Stimulated activated CD8-positive, alpha-beta memory T cell treated with anti-CD3 and anti-CD28 coated beads, Interleukin-7, amount 100 ng/mL, for 1 hour (primary cell): ENCODE measurements at places on chromosomes 3 and 15.

GRCh38 chr3:169146179-169146665 lies 517.3 kb downstream of the MECOM start:
- DNase-seq = no peak

DNA sequence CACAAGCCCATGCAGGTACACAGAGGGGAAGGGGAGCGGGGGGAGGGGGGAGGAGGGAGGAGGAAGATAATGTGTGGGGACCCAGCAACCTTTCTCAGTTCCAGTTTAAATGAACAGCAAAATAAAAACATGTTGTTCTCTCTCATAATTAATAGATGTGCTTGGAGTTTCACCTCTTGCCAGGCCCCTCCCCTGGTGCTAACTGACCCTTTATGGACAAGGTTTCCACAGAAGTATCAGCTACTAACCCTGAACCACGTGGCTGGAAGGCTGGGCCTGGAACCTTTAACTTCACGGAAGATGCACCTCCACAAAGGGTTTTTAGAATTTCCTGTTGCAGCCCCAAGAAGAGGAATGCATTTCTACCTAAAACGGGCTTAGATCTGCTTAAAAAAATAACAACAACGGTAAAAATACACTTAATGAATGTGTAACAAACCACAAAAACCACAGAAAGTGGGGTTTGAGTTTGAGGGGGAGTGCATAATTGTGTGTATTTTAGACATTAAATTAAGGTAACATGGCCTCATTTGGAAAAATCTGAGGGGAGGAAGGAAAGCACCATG lies 14.8 kb upstream of the SMAD3 start:
- no peak for DNase-seq

DNA sequence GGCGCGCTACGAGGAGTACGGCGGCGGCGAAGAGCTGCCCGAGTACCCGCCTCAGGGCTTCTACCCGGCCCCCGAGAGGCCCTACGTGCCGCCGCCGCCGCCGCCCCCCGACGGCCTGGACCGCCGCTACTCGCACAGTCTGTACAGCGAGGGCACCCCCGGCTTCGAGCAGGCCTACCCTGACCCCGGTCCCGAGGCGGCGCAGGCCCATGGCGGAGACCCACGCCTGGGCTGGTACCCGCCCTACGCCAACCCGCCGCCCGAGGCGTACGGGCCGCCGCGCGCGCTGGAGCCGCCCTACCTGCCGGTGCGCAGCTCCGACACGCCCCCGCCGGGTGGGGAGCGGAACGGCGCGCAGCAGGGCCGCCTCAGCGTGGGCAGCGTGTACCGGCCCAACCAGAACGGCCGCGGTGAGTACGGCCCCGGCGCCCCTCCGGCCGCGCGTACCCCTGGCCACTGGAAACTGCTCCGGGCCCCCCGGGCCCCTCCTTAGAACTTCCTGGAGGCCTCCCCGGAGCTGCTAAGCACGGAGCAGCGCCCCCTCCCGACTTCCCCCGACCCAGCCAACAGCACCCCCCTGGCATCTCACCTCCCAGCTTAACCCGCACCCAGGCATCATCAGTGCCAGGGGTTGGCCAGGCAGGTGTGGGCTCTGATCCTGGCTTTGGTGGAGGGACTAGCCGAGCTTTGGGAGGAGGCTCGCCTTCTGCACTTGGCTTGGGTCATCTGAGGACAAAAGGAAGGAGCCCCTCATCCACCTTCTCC lies 1.4 kb downstream of the LOXL1 start:
- DNase-seq = peak; percentile 49

DNA sequence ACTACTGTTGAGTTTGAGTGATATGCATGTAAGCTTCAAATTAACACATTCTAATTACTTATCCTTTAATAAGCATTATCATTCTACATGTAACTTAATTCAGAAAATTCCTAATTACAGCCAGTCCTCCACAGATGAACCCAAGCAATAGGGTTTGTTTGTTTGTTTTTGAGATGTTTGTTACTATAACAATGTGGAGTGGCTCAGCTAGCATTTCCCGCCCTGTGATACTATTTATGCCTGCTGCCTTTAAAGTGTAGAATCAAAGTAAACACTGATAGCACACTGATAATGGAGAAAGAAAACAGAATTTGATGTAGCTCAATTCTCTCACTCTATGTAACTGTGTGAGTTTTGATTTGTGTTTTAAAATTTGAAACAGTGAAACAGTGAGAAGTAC lies 105.1 kb upstream of the IGF1R start:
- DNase-seq = no peak

GRCh38 chr3:110741891-110742290 lies 329.7 kb upstream of the NECTIN3 start:
- DNase-seq = no peak

DNA sequence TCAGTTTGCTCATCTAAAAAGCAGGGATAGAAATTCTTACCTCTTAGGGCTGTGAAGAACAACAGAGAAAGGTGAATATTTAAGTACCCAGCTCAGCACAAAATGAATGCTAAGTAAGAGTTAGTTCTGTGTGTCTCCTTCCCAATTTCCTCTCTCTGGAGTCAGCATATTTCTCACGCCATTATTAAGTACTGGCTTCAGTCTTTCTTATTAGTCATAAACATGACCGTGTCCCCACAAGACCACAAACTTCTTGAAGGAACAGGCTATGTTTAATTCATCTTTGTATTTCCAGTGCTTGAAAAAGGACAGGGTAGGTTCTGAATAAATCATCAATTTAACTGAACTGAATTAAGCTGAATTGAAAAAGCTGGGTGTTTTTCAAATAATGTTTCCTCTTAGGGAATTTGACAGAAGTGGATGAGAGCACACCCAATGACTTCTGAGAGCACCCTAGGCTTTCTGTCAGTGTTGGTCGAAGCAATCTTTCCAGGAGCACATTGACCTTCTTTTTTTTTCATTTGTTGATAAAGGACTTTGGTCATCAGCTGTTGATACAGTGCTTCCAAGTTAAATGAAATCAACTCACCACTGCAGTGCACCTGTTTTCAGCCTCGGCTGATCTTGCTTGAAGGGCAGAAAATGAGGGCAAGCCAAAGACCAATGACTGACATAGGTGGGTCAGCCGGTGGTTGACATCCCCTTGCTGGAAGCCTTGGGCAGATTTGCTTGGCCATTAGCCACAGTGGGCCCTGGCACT lies 324.6 kb downstream of the MFSD1 start:
- DNase-seq = no peak

GRCh38 chr15:31250033-31250432 lies 76.6 kb upstream of the KLF13 start:
- no peak for DNase-seq

- DNase-seq = no peak
These were observed 298.9 kb upstream of the RORA start for GRCh38 chr15:61527836-61528580.
